ENCODE measurements at places on chromosomes 3 and 15.

GRCh38 chr15:78895471-78895870, 22.8 kb downstream of the MORF4L1 start:
- DNase-seq, result no peak

DNA sequence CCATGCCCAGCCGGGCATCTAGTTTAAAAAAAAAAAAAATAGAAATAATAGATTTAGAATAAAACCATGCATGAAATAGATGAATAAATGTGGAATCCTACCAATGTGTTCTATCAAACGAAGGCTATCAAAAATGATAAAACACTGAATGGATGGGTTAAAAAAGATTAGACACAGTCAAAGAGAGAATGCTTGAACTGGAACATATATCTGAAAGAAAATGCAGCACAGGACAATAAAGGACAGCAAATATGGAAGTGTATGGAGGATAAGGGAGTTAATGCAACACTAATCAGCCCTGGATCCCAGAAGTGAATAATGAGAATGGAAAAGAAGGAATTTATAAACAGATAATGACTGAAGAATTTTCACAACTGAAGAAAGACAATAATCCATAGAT, 571.7 kb downstream of the GRM7 start:
- DNase-seq, result no peak

DNA sequence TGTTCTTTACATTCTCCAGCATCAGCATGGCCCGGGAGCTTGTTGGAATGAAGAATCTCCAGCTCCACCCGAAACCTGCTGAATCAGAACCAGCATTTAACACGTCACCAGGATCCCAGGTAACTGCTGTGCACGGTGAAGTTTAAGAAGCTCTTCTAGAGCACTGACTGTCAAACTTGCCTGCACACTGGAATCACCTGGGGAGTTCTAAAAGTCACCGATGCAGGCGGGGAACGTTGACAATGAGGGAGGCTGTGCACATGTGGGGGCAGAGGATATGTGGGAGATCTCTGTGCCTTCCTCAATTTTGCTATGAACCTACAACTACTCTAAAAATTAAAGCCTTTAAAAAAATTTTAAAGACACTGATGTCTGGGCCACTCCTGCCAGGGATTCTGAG, 19.1 kb upstream of the PAQR5 start:
- DNase-seq, result no peak

- no peak for DNase-seq
Observed at GRCh38 chr3:141471160-141471559, 15.7 kb upstream of the RASA2 start.

GRCh38 chr15:101406036-101406435, 83.5 kb downstream of the PCSK6 start:
- no peak for DNase-seq

GRCh38 chr15:101445562-101446517, 43.7 kb downstream of the PCSK6 start:
- peak; percentile 2 for DNase-seq

DNA sequence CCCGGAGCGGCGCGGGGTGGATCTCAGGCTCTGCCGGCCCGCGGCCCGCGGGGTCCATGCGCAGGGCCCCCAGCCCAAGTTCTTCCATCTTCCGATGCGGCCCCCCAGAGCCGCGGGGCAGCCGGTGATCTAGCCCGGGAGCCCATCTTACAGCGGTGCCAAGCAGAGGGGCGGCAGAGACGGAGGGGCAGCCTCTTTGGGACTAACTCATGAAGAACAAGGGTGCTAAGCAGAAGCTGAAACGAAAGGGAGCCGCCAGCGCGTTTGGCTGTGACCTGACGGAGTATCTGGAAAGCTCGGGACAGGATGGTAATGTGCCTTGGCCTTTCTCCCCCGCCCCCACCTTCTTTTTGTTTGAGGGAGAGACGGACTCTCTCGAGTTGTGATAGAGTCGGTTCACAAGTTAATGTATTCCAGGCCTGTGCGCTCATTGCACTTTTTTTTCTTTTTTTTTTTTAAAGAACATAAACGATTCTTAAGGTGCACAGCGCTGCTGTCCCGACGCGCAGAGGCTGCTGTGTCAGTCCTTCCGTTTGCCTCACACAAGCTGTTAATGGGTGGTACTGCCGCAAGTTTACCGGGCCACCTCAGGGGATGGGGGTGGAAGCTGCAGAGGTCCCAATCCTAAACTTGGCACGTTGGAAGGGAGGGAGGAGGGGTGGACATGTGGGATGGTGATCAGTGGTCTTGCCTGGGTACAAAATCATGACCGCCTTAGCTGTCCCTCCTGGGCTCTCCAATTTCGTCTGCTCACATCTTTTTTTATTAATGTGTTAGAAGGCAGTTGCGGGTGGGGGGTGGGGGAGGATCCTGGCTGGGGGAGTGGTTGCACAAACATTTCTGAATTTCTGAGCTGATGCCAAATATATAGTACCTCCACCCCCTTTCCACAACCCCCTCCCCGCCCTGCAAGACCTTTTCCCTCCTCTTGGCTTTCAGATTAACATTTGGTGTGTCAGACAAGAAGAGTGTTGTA, 801 bp downstream of the ARHGAP31 start:
- DNase-seq, result peak; percentile 58

- DNase-seq, result no peak
Observed at GRCh38 chr3:116863270-116863770, 153.7 kb downstream of the TUSC7 start.

DNA sequence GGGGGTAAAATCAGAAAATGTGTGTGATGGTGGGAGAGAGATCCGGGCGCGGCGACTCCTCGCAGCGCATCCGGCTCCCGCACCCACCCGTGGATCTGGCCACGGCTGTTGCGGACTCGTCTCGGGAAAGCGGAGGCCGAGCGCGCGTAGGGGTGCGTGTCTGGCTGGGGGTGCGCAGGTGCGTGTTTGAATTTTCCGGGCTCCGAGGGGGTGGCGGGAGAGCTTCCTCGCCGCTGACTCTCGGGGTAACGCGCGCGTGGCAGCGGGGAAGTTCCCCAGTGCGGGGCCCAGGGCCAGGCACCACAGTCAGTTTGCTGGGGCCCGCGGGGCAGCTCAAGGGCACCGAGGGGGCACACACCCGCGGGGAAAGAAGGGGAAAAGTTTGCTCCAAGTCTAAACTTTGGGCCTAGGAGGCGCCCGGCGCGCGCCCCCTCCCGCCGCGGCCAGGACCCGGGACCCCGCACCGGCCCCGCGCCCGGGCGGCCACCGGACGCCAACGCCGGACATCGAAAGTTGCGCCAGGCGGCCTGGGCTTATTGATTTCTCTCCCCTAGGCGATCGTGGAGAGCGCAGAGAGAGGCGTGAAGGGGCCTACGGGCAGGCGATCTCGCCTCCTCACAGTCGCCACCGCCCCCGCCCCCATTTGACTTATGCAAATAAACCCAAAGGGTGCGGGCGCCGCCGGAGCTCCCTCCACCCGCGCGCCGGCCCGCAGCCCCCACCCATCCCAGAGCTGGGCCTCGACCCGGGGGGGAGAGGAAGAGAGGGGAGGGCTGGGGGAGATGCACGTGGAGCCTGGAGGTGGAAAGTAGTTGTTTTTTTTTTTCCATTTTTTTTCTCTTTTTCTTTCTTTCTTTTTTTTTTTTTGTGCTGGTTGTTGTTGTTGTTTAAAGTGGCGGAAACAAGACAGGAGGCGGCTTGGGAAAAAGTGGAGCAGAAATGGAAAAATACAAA, 639 bp downstream of the FOXP1 start:
- peak; percentile 27 for DNase-seq

GRCh38 chr3:66473181-66473580, 27.6 kb downstream of the LRIG1 start:
- DNase-seq, result no peak

DNA sequence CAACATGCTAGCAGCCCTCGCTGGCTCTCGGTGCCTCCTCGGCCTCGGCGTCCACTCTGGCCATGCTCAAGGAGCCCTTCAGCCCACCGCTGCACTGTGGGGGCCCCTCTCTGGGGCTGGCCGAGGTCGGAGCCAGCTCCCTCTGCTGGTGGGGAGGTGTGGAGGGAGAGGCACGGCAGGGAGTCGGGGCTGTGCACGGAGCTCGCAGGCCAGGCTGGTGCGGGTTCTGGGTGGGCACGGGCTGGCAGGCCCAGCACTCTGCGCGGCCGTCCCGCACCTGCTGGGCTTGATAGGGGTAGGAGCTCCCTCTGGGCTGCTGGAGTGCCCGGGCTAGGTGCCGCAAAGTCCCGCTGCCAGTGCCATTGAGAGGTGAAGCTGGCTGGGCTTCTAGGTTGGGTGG, 251.0 kb downstream of the SQOR start:
- DNase-seq, result no peak

- peak; percentile 16 for DNase-seq
Observed at GRCh38 chr3:171494457-171495109, 34.4 kb upstream of the TNIK start.

DNA sequence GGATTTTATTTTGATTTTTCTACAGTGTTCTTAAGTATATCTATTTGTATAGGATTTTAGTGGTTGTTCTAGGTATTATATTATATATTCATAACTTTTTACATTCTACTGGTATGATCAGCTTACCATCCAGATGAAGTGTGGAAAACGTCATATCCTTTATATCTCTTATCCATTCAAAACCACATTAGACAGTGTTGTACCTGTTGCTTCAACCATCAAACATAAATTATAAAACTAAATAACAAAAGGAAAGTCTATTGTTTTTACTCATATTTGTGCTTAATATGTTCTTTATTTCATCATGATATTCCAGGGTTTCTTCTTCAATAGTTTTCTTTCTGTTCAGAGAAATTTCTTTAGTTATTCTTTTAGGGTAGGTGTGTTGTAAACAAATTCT, 191.4 kb downstream of the RPLP1 start:
- DNase-seq, result no peak

GRCh38 chr15:60682115-60682514, 203.2 kb upstream of the ICE2 start:
- DNase-seq, result no peak

GRCh38 chr3:32882603-32883025, 64.8 kb downstream of the TRIM71 start:
- DNase-seq, result peak; percentile 80

GRCh38 chr15:101152914-101153313, 98.9 kb downstream of the CHSY1 start:
- peak; percentile 26 for DNase-seq

Data from activated CD4-positive, alpha-beta T cell treated with anti-CD3 and anti-CD28 coated beads, Interleukin-2, amount 50 U/mL, for 16 hours (primary cell).